ENCODE measurements at places on chromosomes 1 and 21.

DNA sequence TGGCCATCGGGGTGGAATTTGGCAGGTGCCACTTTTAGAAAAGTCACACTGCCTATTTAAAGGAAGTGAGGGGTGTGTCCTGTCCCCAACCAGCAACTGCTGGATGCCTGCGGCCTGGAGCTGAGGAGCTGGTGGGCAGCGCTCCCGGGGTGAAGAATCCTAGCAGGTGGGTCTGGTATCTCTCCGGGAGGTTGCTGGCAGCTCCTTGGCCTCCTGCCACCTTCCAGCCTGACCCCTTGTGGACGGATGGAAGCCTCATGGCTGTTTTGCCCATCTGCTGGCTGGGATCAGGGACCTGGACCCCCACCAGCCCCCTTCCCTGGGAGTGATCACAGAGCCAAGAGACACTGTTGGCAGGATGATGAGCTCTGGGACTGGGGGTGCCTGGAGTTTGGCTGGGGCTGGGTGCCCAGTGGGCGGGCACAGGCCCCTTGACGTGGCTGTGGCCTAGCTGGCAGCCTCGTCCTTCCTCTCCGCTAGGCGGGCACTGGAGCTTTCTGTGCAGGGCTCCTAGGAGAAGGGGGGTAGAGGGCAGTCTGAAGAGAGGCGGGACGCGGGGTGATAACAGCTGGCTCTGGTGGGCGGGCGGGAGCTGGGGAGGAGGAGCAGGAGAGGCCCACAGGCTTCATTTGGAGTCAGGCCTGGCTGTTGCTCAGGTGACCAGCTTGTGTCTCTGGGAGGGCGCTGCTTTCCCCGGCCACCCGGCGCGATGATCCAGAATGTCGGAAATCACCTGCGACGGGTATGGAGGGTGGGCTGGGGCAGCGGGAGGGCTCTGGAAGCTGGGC is at the start of gene ACOT11:
Gene ACOT11 (plus strand): TSS at position 628 of the 788 bp plus-strand sequence. CDS start 82 bp downstream, at position 710.
- no peak for DNase-seq

GRCh38 chr1:5273280-5274003 is 619.0 kb downstream of the AJAP1 start:
- no peak for DNase-seq

- DNase-seq: no peak
Observed at GRCh38 chr1:7719468-7720094, 51.5 kb upstream of the VAMP3 start.

DNA sequence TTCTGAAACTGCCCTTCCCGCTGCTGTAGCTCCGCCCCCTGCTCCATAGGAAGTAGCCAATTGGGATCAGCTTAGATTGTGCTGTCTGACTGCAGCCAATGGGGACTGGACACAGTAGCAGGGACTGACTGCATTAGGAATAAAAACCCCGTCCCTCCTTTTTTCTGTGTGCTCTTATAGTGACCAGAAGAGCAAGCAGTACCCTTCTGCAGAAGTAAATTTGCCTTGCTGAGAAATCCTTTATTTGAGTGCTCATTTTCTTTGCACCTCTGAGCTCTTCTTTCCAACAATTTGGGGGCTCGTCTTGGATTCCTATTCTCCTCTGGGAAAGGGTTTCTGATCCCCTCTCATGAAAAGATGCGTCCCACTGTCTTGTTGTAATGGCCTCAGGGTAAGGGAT is 16.2 kb downstream of the OR2L13 start:
- DNase-seq: no peak

- peak; percentile 85 for DNase-seq
Observed at GRCh38 chr1:177170756-177171535, at the start of gene BRINP2. Gene BRINP2, plus strand, starts transcription at chr1:177170958. Its CDS starts 58,919 bp downstream, at chr1:177229877.

GRCh38 chr1:82507011-82507410 is 706.3 kb downstream of the ADGRL2 start:
- DNase-seq: no peak

GRCh38 chr1:174643206-174643605 is 195.4 kb downstream of the GPR52 start:
- no peak for DNase-seq

GRCh38 chr1:94416901-94417727 is 1.1 kb upstream of the ABCD3 start:
- no peak for DNase-seq

GRCh38 chr1:46174448-46175231 is at the start of gene TSPAN1:
Gene TSPAN1, plus strand, starts transcription at chr1:46175087. Its CDS starts 6,021 bp downstream, at chr1:46181108.
- peak; percentile 5 for DNase-seq

- DNase-seq: no peak
Observed at GRCh38 chr1:101088431-101088830, 62.8 kb upstream of the DPH5 start.

- peak; percentile 12 for DNase-seq
Observed at GRCh38 chr21:46125846-46126301, 28.0 kb downstream of the COL6A2 start.

DNA sequence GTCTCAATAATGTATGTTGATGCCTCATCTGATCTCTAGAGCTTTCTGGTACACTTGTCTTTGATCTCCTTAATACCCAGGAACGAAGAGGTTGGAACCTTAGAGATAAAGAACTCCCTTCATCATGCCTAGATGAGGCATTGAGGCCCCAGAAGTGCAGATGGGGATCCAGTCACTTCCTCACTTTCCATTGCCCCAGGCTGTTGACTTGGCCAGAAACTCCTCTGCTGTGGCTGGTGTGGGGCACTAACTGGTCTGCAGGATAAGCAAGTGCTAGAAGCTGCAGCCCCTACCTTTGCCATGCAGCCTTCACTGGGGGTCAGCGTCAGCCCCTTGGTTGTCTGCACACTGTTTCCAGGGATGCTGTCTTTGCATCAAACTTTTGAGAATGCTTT is 49.9 kb downstream of the STUM start:
- no peak for DNase-seq

DNA sequence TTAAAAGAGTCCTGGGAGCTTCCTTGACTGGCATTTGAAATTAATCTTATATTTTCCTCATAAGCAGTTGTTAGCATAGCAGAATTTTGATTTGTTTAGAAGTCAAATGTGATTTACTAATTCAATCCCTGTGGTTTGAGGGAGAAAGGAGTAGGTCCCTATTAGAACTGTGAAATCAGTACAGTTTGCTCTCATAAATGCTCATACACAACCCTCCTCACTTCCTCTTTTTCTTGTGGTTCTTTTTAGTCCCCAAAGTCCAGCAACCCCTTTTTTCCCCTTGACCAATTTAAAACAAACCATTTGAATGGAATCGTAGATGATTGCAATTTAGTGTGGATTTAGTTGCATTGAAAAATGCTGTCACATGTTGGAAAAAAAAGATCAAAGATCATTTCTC is 9.2 kb upstream of the IFI44 start:
- DNase-seq: no peak

DNA sequence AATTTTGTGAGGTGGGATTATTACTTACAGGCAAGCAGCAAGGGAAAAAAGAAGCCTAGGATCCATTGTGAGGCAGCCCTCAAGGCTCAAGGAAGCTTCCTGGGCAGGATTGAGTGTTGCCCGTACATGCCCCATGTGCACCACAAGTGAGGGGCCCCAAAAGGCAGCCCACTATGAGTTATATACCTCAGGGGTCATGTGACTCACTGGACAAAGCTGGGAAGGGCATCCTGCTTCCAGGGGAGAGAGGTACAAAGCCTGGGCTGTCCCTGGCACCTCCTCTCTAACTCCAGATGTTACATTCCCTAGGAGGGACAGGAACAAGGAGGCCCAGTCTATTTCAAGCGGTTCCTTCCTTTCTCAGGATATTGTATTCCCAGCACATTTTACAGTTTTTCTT is 34.0 kb upstream of the CD1D start:
- DNase-seq: no peak

GRCh38 chr21:45590246-45590725 is 48.0 kb upstream of the SLC19A1 start:
- no peak for DNase-seq

- no peak for DNase-seq
Observed at GRCh38 chr1:69110851-69111250, 456.9 kb upstream of the LRRC7 start.

- peak; percentile 90 for DNase-seq
Observed at GRCh38 chr1:201480231-201481003, 11.4 kb upstream of the PHLDA3 start.

- DNase-seq: peak; percentile 57
Observed at GRCh38 chr1:11650331-11650991, 3.8 kb downstream of the FBXO2 start.

DNA sequence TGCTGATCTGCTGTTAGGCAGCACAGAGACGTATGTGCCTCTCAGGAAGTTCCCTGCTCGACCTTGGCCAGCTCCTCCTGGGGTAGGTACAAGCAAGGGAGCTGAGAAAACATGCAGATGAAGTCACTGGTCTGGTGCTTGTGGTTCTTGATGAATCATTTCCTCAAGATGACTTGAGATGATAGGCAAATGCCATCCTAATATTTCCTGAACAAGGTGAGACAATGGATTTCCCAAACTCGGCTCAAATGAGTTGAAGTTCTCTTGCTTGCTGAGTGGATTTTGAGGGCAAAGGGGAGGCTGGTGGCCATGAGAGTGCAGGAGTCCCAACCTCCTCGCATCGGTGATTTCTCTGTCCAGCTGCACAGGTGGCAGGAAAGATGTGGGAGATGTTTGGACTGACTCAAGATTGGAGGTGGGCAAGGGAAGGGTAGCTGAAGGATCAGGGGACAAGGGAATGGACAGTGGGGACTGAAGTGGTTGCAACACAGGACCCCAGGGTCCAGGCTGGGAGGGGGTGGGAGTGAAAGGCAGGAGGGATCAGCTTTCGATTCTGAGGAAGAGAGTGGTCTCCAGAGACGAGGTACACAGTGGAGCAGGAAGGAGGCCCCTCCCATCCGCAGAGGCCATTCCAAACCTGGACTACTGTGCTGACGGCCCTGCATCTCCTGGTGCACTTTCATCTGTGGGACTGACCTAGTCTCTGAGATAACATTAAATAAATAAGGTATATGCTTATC is 63.9 kb downstream of the CAPN2 start:
- DNase-seq: no peak

GRCh38 chr1:230057681-230058565 is 9.1 kb upstream of the GALNT2 start:
- no peak for DNase-seq

- no peak for DNase-seq
Observed at GRCh38 chr1:245436407-245436806, 281.6 kb downstream of the KIF26B start.

GRCh38 chr1:41955461-41956159 is 36.9 kb upstream of the HIVEP3 start:
- DNase-seq: no peak

DNA sequence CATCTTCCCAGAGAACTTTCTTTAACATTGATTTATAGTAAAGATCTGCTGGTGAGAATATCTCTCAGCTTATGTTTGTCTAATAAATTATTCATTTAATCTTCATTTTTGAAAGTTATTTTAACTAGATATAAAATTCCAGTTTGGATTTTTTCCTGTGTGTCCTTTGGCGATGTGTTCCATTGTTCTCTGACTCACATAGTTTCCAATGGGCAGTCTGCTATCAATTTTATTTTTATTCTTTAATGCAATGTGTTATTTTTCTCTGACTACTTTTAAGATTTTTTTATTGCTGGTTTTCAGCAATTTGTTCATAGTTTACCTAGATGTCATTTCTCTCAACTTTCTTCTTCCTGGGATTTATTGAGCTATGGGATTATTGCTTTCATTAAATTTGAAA is 325.2 kb upstream of the POGK start:
- DNase-seq: no peak

GRCh38 chr1:152118915-152119314 is 3.7 kb upstream of the TCHH start:
- no peak for DNase-seq

- DNase-seq: no peak
Observed at GRCh38 chr21:16775076-16775475, 737.8 kb upstream of the CXADR start.

DNA sequence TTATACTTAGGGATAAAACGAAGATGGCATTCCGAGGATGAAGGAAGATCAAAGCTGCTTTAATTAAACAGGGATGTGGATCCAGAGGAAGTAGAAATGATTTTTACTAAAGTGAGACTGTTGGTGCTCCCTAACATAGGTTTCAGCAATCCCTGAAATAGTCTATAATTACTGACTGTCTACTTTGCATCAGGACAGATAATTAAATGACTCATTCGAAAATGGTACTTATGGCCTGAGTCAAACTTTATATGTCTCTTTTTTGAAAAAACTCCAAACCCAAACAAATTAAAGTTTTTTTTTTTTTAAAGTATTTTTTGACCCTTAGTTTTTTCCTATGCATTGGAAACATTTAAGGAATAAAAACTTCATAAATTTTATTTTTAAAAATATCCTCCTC is 90.3 kb downstream of the LYST start:
- no peak for DNase-seq

GRCh38 chr1:58304346-58304975 is 242.1 kb downstream of the OMA1 start:
- DNase-seq: no peak
